ENCODE measurements at places on chromosomes 4 and X.
A peak's percentile ranks its signal among the peaks of the same experiment; 100 is the strongest.

GRCh38 chr4:152894673-152895072 lies 41.5 kb upstream of the FHDC1 start:
- DNase-seq = no peak

DNA sequence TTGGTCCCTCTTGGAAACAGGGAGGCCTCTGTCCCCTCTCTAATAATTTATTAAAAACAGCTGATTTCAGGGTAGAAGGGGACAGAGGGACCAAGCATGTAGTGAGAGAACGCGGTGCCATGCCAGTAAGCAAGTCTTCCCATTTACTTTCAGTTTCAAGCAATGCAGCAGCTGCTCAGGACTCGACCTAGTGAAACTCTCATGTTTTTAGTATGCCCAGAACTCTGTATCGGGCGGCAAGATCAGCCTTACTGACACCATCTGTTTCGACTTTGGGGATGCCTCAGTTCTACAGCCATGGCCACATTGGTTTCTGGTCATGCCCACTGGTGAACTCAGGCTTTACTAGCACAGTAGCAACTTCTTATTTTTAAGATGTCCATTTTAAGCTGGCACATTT lies 40.6 kb downstream of the ZNF81 start:
- DNase-seq = no peak

DNA sequence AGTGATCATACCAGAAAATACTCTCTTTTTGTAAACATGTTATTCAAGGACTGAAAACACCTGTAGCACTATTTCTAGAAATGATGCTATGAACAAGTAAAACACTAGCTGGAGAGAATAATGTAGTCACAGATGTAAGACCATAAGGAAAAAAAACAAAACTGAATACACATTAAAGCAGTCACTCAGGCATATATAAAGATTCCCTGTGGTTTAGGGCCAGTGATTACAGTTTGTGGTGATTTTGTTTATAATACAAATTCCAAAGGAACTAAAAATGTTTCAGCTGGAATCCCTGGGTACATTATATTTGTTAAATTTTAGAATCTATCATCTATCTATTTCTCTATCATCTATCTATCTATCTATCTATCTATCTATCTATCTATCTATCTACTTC lies 777.8 kb upstream of the FRG1 start:
- no peak for DNase-seq

- no peak for DNase-seq
Measured at GRCh38 chr4:102606846-102607450, 105.8 kb downstream of the NFKB1 start.

DNA sequence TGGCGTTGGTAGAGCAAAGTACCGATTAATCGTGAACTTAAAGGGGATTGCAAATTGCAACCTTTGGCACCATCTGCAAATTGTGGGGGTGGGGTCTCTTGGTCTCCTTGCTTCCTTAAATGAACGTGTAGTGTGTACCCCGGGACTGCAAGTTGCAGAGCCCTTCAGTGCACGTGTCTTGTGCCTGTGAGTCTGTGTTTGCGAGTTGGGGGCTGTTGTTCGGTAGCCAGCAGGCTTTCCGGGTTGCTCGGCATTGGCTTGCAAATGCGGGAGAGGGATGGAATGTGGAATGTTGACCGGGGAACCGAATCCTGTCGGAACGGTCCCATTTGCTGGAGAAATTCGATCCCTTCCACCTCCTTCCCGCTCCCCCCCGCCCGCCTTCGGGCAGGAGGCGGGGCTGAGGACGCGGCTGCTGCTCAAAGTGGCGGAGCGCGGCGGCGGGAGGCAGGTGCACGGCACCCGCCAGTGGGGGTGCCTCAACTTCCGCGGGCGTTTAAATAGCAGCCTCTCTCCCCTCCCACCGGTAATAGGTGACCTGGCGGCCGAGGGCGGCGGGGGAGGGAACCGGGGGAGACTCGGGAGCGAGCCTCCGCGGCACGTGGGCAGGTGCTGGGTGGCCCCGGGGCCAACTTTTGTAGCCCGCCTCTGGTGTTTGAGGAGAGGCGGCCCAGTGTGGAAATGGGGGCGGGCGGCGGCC lies 1.5 kb downstream of the JADE1 start:
- DNase-seq = peak; percentile 48

GRCh38 chr4:105066401-105066800 lies 80.3 kb upstream of the TET2 start:
- no peak for DNase-seq

DNA sequence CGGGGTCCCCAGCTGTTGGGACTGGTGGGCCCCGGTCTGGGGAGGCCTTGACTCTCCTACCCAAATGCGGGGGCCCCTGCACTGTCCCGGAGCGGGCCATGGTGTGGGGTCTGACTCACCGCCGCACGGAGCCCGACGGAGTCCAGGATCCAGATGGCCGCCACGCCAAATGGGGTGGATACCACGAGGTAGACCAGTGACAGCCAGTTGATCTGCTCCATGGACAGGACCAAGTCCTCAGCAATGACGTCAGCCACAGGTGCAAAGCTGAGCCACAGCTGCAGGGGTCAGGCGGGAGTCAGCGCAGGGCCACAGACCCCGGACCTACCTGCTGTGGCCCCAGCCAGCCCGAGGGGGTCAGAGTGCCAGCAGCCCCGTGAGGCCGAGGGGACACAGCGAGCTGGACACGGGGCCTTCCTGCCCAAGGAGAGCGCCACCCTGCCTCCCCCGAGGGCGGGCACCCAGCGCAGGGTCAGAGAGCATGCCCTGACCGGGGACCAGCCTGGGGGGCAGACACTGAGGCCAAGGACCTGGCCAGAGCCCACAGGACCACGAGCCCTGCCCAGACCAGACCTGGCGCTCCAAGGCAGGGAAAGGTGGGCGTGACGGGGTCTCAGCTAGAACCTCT lies 2.4 kb downstream of the SLC49A3 start:
- no peak for DNase-seq

- no peak for DNase-seq
Measured at GRCh38 chr4:89906316-89906715, 11.7 kb downstream of the MMRN1 start.

DNA sequence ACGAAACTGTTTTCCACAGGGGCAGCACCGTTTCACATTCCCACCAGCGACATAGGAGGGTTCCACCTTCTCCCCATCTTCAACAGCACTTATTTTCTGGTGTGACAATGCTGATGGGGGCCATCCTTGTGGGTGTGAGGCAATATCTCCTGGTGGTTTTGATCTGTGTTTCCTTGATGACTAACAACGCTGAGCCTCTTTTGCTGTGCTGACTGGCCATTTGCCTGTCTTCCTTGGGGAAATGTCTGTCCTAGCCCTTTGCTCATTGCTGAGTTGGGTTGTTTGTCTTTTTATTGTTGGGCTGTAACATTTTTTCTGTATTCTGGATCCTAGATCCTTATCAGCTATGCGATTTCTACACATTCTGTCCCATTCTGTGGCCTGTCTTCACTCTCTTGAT lies 33.7 kb downstream of the ATP2B3 start:
- no peak for DNase-seq
